ENCODE measurements at places on chromosomes 6 and 20. TPM values are rescaled to one million over a fixed set of nuclear protein-coding genes. Genes with fewer than 3 reads are reported as not detected.

DNA sequence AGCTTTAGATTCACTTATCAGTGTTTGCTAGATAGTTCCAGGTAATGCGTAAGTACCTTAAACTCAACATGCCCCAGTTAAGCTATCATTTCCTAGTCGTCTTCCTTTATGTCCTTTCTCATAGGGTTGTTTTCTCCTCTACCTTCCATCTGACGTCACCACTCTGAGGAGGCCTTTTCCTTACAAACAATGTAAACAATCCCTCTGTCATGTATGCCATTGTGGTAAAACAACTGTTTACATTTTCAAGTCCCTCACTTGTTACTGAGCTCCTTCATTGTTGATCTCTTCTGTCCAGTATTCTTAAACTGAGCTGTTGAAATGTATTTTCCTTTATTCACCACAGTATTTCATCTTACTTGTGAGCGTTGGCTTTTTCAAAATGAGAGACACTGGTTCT lies 45.4 kb upstream of the PLCG1 start:
- peaks cover 18% of the 10 kb centered on the region for H3K4me1 ChIP-seq
- no peak overlapping the region for H3K27ac ChIP-seq
- no peaks in the 10 kb centered on the region for H3K27me3 ChIP-seq

CDC25B gene
- 71.7 TPM for total RNA-seq

- no peak overlapping the region for H3K4me3 ChIP-seq
- H3K27ac ChIP-seq = no peak overlapping the region
- H3K27me3 ChIP-seq = no peaks in the 10 kb centered on the region
- no peaks in the 10 kb centered on the region for H3K4me1 ChIP-seq
- no peak for DNase-seq
Measured at GRCh38 chr6:10555625-10556309, 34.6 kb downstream of the GCNT2 start.

LRFN2 gene
- total RNA-seq = 0.29 TPM

- H3K27ac ChIP-seq = peak overlapping the region; percentile 69
- peaks cover 2% of the 10 kb centered on the region for H3K36me3 ChIP-seq
- peaks cover 27% of the 10 kb centered on the region for H3K4me1 ChIP-seq
- H3K4me3 ChIP-seq = peak overlapping the region; percentile 13
Measured at GRCh38 chr6:44704240-44705150, 317.0 kb downstream of the CDC5L start.

KCNK17 gene
- not detected for total RNA-seq

SLC17A1 gene
- not detected for total RNA-seq

GRCh38 chr6:7971499-7971898 lies 60.9 kb upstream of the TXNDC5 start:
- H3K36me3 ChIP-seq = no peaks in the 10 kb centered on the region
- no peak overlapping the region for H3K4me3 ChIP-seq
- H3K27ac ChIP-seq = no peak overlapping the region
- H3K27me3 ChIP-seq = peaks cover 19% of the 10 kb centered on the region
- H3K4me1 ChIP-seq = peaks cover 9% of the 10 kb centered on the region

DNA sequence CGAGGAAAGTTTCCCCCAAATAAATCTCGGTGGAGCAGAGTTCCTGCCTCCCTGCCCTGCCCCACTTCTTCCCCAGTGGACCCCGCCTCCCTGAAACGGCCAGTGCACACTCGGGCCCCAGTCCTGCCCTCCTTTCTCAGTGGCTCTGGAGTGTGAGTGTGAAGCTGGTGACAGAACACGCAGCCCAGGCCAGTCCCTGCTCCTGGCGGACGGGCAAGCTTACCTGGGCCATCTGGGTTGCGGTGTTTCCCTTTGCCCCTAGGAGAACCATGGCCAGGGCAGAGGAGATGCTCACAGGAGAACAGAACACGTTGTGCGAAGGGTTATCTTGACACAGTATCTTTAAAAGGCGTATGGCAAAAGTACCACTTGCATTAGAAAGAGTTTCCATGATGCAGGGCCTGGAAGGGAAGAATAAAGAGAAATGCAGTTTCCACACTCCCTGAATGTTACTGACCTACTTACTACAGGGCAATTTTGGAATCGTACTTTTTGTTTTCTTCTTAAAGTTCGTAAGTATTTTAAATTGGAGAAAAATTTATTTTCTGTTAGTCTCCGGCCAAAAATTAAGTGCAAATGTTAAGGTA lies 2.8 kb downstream of the SERPINB9 start:
- H3K4me1 ChIP-seq = peaks cover 62% of the 10 kb centered on the region
- no peak for DNase-seq
- H3K36me3 ChIP-seq = peaks cover 65% of the 10 kb centered on the region
- peak overlapping the region; percentile 93 for H3K27ac ChIP-seq
- peaks cover 2% of the 10 kb centered on the region for H3K27me3 ChIP-seq
- H3K4me3 ChIP-seq = peak overlapping the region; percentile 94

PAX1 gene
- total RNA-seq = not detected

MMUT gene
- 13.0 TPM for total RNA-seq

- H3K27ac ChIP-seq = no peak overlapping the region
- H3K4me1 ChIP-seq = peaks cover 12% of the 10 kb centered on the region
- no peak for DNase-seq
- peaks cover 2% of the 10 kb centered on the region for H3K27me3 ChIP-seq
- no peaks in the 10 kb centered on the region for H3K36me3 ChIP-seq
Measured at GRCh38 chr6:166515072-166515810, 71.2 kb downstream of the RAMACL start.

DNA sequence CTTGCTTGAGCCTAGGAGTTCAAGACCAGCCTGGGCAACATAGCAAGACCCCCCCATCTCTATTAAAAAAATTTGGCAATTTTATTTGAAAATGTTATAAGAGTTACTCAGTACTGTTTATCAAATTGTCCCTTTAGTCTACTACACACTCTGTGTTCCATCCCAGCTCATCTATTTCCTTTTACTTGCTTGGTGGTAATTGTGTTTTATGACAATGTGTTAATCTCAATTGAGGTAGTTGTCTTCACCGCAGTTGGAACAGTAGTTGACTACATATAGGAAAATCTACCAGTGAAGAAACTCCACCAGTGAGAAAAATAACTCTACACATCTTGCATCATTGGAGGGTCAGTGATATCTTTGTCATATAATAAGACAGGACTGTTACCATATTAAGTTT lies 8.0 kb downstream of the NCOA3 start:
- H3K4me3 ChIP-seq = peak overlapping the region; percentile 70
- H3K4me1 ChIP-seq = peaks cover 63% of the 10 kb centered on the region
- peaks cover 39% of the 10 kb centered on the region for H3K36me3 ChIP-seq

LPIN3 gene
- total RNA-seq = 1.1 TPM

DNA sequence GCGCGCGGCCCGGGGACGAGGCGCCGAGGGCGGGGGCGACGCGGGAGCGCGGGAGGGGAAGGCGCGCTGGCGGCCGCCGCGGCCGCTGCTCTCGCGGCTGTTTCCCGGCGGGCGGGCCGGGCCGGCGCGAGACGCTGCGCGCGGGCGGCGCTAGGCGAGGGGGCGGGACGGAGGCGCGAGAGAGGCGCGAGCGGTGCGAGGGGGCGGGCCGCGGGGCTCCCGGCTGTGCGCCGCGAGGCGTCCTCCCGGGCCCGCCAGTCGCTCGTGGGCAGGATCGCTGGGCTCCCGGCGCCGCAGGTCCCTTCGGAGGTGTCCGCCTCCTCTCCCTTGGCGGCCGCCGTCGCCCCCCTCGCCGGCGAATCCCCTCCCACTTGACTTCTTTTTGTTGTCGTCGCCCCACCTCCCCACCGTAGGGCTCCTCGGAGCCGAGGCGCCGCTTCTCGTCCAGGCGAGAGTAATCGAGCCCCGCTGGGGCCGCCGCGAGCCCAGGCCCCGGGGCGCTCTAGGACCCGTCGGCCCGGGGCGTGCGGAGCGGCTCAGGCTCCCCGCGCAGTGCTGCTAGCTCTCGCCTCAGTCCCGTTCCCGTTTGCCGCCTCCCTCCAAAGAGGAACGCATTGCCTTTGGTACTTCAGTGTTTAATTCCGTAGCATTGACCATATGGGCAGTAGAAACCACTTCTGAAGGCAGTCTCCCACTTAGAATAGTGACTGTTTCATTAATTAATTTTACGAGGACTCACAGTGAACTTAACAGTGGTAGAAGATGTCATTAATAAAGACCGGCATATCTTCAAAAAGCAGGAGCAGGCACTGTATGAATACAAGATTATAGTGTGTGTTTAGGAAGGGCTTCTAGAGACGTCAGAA lies at the start of gene RANBP9:
RANBP9 (minus strand) TSS at position 103 of the 866 bp plus-strand sequence. CDS start 330 bp downstream, outside the sequence.
- H3K36me3 ChIP-seq = peaks cover 8% of the 10 kb centered on the region
- peak within 1 kb of the TSS; percentile 96 for H3K27ac ChIP-seq
- H3K4me3 ChIP-seq = peak within 1 kb of the TSS; percentile 93
- no peaks in the 10 kb centered on the region for H3K27me3 ChIP-seq
- H3K4me1 ChIP-seq = peaks cover 63% of the 10 kb centered on the region

DNA sequence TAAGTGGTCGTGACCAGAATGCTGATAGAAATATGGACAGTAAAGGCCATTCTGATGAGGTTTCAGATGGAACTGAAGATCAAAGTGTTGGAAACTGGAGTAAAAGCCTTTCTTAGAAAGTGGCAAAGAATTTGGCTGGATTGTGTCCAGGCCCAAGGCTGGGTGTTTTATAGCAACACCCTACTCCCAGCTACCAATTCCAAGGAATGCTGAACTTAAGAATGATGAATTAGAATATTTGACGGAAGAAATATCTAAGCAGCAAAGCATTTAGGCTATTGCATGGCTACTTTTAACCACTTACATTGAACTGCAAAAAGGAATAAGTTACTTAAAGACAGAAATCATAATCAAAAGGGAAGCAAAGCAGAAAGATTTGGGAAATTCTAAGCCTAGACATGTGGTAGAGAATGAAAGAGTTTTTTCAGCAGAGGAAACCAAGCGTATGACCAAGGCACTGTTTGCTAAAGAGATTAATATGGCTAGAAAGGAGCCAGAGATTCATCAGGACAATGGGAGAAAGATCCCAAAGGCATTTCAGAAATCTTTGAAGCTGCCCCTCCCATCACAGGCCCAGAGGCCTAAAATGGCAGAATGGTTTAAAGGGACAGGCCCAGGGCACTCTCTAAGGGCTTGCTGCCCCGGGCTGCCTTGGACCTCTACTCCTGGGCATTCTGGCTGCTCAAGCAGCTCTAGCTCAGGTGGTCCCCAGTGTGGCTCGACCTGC lies 25.8 kb downstream of the SDHAF4 start:
- H3K27me3 ChIP-seq = no peaks in the 10 kb centered on the region
- H3K27ac ChIP-seq = no peak overlapping the region
- peaks cover 6% of the 10 kb centered on the region for H3K4me1 ChIP-seq

DNA sequence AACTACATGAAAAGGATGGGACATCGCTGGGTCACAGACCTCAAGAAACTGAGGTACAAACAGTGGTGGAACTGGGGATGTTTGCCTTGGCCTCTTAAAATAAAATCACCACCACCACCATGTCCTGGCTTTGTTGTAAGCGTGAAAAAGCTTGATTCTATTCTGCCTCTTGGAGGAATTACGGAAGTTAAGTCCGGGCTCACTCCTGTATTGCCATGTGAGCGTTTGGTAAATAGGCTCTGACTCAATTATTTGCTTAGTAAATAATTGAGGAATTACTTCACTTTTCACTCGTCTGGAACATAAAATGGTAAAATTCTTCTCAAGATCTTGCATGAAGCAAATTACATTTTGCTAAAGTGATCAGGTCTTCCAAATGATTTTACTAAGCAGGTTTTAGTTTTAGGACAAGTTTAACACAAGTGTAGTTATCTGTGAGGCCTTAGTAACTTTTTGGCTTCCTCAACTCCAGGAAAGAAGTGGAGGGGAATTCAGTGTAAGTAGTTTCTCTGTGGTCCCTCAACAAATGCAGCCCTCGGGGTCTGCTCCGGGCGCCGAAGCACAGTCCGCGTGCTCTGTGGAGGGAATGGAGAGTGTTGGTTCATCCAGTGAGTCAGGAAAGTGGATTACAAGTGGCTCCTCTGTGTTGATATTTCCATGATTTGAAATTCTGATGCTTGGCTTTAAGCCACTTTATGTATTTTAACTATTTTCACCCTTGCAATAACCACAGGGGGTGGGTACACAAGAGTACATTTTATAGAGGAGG lies 23.8 kb downstream of the IYD start:
- H3K4me1 ChIP-seq = no peaks in the 10 kb centered on the region
- H3K27me3 ChIP-seq = peaks cover 4% of the 10 kb centered on the region
- no peak overlapping the region for H3K27ac ChIP-seq

TOMM6 gene
- total RNA-seq = 338 TPM

DNA sequence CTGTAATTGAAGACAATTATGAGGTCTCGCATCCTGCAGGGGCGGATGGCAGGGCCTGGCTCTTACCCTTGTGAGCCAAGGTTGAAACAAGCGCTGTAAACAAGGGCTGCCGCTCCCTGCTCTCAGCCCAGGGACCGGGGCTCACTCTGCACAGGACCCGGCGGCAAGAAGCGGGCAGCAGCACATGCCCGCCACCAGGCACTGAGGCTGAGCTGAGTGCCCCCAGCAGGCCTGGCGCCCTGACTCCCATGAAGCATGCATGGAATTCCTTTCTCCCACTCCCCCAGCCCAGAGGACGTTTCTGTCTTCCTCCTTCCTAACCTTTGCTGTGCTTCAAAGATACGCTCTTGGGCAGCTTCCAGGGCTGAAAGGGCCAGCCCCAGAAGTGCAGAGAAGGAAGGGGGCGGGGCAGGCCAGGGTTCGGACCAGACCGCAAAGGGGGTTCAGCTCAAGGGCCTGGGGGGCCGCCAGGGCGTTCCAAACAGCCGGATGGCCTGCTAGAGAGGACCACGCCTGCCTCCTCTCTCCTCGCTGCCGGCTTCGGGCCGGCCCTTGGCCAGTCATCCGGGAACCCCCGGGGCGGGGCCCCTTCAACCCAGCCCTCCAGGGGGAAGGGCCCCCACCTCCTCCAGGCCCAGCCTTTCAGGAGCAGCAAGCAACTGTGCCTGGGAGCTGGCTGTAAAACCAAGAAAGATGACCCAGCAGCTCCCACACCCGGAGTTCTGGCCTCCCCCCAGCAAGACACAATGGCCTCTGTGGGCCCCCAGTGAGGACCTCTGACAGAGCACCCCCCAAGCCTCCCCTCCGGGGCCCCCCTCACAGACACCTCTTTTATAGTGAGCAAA lies 109.9 kb downstream of the NOL4L start:
- H3K4me1 ChIP-seq = peaks cover 5% of the 10 kb centered on the region
- peaks cover 3% of the 10 kb centered on the region for H3K27me3 ChIP-seq
- H3K27ac ChIP-seq = no peak overlapping the region
- peaks cover 2% of the 10 kb centered on the region for H3K36me3 ChIP-seq

- no peak overlapping the region for H3K4me3 ChIP-seq
- no peaks in the 10 kb centered on the region for H3K4me1 ChIP-seq
- H3K27me3 ChIP-seq = no peaks in the 10 kb centered on the region
- no peak overlapping the region for H3K27ac ChIP-seq
- H3K36me3 ChIP-seq = peaks cover 5% of the 10 kb centered on the region
Measured at GRCh38 chr20:37816003-37816402, 86.9 kb upstream of the VSTM2L start.

GRCh38 chr6:136719280-136720044 lies 72.8 kb downstream of the MAP3K5 start:
- no peaks in the 10 kb centered on the region for H3K27me3 ChIP-seq
- peak overlapping the region; percentile 77 for H3K27ac ChIP-seq
- H3K4me3 ChIP-seq = peak overlapping the region; percentile 58

GRCh38 chr6:99507648-99508047 lies 7.6 kb downstream of the USP45 start:
- H3K27me3 ChIP-seq = no peaks in the 10 kb centered on the region
- DNase-seq = no peak
- H3K4me1 ChIP-seq = peaks cover 3% of the 10 kb centered on the region
- peaks cover 31% of the 10 kb centered on the region for H3K36me3 ChIP-seq
- H3K4me3 ChIP-seq = no peak overlapping the region

Measured in activated T-helper 1 cell treated with anti-CD3 and anti-CD28 coated beads, Interleukin-12 subunit alpha, Interleukin-12 subunit beta, Interleukin-2, Interleukin-4 antibody, amounts not matched to agents 30 ng/mL and 10 ng/mL and 1 ng/mL, durations not matched to agents 14 hours and 24 hours and 36 hours (primary cell).